ENCODE measurements at places on chromosomes 2 and 18. TPM values are rescaled to one million over a fixed set of nuclear protein-coding genes. Genes with fewer than 3 reads are reported as not detected.

Gene DNAJC27
- total RNA-seq: 7.5 TPM

Gene SLC9A4
- total RNA-seq: not detected

Gene PXDN
- total RNA-seq: 28.9 TPM

Gene IL1A
- 22.1 TPM for total RNA-seq

Gene ANKRD53
- total RNA-seq: not detected

Gene GRP
- total RNA-seq: not detected

Gene LRRTM4
- total RNA-seq: 0.05 TPM

Gene KCNJ13
- total RNA-seq: not detected

Gene SERPINB4
- not detected for total RNA-seq

Gene LOXL3
- total RNA-seq: 2.9 TPM

Gene EPB41L3
- 554 TPM for total RNA-seq

Gene DYNAP
- total RNA-seq: not detected

Gene SLC9A2
- 19.3 TPM for total RNA-seq

Gene LYPD6
- total RNA-seq: 5.6 TPM

Gene CCBE1
- total RNA-seq: not detected

Gene FAM110C
- 0.62 TPM for total RNA-seq

Gene CXCR4
- not detected for total RNA-seq

Gene SKA1
- total RNA-seq: 58.7 TPM

Gene SDC1
- 31.7 TPM for total RNA-seq

Gene REEP1
- total RNA-seq: 0.55 TPM

Gene UGT1A6
- not detected for total RNA-seq

Gene DUSP28
- total RNA-seq: 4.9 TPM

Gene LOXHD1
- not detected for total RNA-seq

Gene RASGRP3
- not detected for total RNA-seq

Gene NYAP2
- not detected for total RNA-seq

Gene AAK1
- total RNA-seq: 39.4 TPM

Gene SULT6B1
- not detected for total RNA-seq

Gene LYG1
- total RNA-seq: 0.43 TPM

Gene MYO7B
- total RNA-seq: not detected

Gene MFF
- 785 TPM for total RNA-seq

Gene EN1
- not detected for total RNA-seq

Gene C18orf32
- 64.0 TPM for total RNA-seq

Gene DSC2
- total RNA-seq: 13.3 TPM

Gene VWC2L
- not detected for total RNA-seq

Gene ESCO1
- total RNA-seq: 17.3 TPM

Gene DSG1
- not detected for total RNA-seq

Gene KIF1A
- 0.37 TPM for total RNA-seq

Gene POTEJ
- not detected for total RNA-seq

Gene DPYSL5
- total RNA-seq: not detected

Gene VWA3B
- not detected for total RNA-seq

Gene IL18R1
- total RNA-seq: 35.5 TPM

Gene AGXT
- not detected for total RNA-seq

Gene SERPINB13
- total RNA-seq: not detected

Gene TCF23
- total RNA-seq: not detected

Gene CRYGC
- total RNA-seq: not detected

Gene ACOXL
- total RNA-seq: not detected

Gene GCKR
- not detected for total RNA-seq

Gene CYP27A1
- total RNA-seq: not detected

Gene LCT
- 0.02 TPM for total RNA-seq

Gene GNAL
- total RNA-seq: 8.6 TPM

Gene EFHD1
- not detected for total RNA-seq

Gene GYPC
- total RNA-seq: not detected

Gene USP14
- 18.6 TPM for total RNA-seq

Gene CDH20
- total RNA-seq: not detected

Gene GPR45
- not detected for total RNA-seq

Gene GKN1
- 1.6 TPM for total RNA-seq

Gene MYCN
- 0.12 TPM for total RNA-seq

Gene CD226
- total RNA-seq: 45.5 TPM
